Ammon's horn (tissue), 1 donor: ENCODE measurements at places on chromosomes 5 and 9.

DNA sequence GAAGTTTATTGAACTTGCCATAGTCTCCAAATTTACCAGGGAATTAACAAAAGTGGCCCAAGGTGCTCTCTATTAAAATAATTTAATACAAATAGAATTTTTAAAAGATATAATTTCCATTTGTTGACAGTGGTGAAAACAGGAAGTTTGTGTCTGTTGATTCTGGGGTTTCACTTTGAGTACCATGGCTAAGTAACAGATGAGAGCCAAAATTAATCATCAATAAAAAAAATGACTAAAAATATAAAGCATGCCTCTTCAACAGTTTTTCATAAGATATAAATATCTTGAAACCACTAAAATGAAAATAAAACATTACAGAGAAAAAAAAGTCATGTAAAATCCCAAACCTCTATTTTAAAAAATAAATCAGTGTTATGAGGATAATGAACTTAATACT, 49.8 kb downstream of the SGCD start:
- no peak for DNase-seq

DNA sequence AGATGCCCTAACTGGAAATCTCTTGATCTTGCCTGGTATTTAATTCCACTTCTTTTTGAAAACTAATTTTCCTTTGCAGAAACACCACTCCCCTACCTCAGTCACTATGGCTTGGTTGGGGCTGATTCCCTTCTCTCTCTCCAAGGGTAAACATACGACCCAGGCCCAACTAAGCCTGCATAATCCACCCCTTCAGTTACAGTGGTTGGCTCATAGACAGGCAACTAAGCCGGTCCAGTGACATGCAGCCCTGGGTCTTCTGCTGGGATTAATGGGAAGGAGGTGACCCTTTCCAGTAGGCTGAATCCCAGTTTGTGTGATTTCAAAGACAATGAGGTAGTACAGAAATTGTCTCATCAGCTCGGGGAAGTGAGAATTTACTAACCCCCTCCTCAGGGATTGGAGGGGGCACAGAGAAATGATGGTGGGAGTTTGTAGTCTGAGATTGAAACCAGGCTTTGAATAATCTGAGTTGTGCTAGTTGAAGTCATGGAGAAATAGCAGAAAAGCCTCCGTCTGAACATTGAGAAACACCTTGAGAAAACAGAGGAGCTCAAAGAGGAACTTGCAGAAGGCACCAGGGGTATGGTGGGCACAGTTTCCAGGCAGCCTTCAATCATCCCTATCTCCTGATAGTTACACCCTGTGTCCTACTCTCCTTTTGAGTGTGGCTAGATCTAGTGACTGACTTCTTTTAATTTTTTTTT, 148.9 kb downstream of the GCNT1 start:
- DNase-seq: no peak

DNA sequence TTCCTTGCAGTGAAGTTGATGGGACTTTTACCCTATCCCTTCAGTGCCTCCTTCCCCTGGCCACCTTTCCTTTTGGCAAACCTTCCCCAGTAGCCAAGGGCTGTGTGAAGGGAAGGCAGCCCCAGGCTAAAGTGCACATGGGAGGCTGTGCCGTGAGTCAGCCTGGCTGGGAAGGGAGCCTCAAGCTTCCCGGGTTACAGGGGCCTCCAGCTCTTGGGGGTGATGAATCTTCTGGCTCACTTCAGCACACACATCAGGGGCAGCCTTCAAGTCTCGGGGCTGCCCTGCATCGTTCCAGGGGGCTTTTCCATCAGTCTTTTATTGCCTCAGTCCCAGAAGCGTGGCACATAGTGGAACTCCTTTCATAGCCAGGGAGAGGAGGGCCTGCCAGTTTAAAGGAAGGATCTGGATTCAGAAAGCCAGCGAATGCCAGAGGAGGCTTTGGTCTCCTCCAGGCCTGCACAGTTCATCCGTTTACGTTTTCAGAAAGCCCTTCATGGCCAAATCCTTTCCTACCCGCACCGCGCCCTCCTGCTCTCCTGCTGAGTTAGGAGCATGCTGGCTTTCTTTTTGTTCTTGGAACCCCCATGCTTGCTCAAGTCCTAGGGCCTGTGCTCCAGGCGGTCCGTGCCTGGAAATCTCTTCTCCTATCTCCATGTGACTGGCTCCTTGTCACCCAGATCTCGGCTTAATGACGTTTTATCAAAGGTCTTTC, 134.8 kb upstream of the KLF4 start:
- DNase-seq: no peak

DNA sequence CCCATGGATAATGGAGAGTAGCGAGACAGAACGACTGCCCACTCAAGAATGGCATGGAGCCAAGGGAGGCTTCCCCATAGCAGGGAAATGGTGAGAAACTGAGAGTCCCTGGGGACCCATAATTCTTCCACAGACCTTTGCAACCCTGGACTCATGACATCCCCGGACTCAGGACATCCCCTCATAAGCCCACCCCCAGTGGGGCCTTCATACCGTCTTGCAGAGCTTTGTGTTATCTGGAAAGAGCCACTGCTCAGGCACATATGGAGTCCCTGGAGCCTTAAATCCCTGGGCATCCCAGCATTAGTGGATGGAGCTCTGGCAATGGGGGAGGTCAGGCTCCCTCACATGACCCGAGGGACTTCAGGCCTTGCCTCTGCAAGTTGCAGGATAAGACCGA, 865.4 kb upstream of the ARRDC3 start:
- DNase-seq: no peak

DNA sequence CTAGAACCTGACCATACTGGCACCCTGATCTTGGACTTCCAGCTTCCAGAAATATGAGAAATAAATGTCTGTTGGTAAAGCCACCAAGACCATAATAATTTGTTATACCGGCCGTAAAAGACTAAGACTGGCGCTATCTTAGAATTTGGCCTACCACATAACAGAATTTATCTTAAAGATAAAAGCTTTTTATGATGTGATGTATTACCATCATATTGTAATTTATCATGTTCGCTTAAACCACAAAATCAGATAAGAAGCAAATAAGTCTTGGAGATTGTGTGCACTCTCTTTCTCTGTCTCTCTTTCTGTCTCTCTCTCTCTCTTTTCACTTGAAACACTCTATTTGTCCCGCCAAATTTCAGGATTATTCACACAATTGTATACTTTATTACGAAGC, 35.6 kb downstream of the FST start:
- DNase-seq: no peak

- DNase-seq: no peak
Observed at GRCh38 chr5:130520211-130520610, 615.9 kb downstream of the CHSY3 start.

- no peak for DNase-seq
Observed at GRCh38 chr5:138711811-138712210, 41.4 kb upstream of the CTNNA1 start.

GRCh38 chr5:149302641-149303040, 31.0 kb downstream of the AFAP1L1 start:
- DNase-seq: no peak

DNA sequence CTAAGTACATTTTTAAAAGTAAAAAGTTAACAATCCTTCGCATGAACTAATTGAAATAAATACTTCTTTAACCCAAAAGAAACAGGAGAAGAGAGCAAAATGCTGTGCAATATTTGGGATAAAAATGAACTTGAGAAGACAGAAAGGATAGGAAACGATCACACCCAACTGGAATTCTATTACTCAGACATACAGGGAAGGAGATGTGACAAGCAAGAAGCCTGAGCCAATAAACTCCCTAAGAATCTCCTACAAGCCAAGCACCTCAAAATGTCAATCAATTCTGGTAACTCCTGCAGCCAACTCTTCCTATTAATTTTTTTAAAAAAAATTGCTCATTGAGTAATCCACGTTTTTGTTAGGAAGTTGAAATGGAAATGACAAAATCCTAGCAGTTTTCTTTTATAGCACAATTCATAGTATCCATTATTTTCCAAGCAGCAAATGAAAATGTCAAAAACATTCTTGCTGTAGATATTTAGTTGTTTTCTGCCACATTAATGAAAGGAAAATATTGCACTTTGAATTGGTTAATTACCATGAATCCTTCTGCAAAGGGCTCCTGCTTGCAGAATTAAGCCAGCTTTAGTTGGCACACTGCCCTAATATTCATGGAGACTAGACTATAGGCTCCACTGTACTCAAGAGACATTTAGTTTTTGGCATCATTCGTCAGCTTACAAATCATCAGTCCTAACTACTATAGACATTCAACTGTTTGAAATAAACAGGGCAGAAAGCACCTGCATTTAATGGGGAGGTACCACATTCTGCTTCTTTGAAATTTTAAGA, 89.0 kb downstream of the RFX3 start:
- DNase-seq: no peak

DNA sequence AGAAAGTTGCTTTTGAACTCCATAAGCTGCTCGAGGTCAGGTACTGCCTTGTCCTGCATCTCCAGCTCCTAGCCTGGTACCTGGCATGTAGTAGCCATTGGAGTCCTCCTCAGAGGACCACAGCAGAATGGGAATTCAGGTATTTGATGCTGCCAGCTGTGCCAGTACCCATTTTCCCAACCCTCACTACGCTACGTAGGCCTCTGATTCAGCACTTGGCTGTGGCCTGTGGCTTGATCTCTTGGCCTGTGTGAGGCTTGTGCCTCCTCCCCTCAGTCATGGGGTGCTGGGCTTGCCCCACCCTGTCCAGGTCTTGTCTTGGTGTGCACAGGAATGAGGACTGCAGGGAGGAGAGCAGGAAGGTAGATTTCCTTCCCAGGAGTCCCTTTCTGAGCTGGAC, 11.8 kb downstream of the OTULIN start:
- DNase-seq: no peak

- DNase-seq: no peak
Observed at GRCh38 chr9:109315480-109316206, 5.2 kb downstream of the EPB41L4B start.

DNA sequence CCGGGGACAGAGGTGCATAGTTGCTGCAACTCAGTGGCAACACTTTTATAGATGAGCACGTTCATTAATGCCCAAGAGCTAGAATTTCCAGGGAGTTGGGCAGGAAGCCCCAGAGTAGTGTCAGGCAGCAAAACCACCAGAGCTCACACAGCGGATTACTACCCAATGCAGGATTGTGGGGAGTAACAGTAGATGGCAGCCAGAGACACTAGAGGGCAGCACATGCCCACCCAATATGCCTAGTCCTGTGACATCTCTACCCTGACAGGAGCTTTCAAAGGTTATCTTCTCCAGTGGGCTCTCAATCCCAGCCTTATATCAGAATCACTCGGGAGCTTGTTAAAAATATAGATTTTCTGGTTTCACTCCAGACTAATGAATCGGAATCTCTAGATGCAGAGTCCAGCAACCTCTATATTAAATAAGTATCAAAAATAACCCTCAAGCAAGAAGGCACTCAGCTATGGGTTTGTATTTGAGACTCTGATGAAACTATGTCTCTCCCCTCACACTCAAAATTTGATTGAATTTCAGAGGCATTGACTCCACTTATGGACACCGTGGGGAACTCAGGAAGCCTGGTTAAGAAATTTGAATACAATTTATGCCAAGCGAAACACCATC, 58.4 kb upstream of the PHF24 start:
- DNase-seq: peak; percentile 94

GRCh38 chr9:36744678-36745077, 172.0 kb downstream of the MELK start:
- no peak for DNase-seq

- DNase-seq: no peak
Observed at GRCh38 chr5:145585443-145586148, 249.5 kb downstream of the PRELID2 start.

- peak; percentile 99 for DNase-seq
Observed at GRCh38 chr9:137025517-137025966, 2.5 kb downstream of the ABCA2 start.

DNA sequence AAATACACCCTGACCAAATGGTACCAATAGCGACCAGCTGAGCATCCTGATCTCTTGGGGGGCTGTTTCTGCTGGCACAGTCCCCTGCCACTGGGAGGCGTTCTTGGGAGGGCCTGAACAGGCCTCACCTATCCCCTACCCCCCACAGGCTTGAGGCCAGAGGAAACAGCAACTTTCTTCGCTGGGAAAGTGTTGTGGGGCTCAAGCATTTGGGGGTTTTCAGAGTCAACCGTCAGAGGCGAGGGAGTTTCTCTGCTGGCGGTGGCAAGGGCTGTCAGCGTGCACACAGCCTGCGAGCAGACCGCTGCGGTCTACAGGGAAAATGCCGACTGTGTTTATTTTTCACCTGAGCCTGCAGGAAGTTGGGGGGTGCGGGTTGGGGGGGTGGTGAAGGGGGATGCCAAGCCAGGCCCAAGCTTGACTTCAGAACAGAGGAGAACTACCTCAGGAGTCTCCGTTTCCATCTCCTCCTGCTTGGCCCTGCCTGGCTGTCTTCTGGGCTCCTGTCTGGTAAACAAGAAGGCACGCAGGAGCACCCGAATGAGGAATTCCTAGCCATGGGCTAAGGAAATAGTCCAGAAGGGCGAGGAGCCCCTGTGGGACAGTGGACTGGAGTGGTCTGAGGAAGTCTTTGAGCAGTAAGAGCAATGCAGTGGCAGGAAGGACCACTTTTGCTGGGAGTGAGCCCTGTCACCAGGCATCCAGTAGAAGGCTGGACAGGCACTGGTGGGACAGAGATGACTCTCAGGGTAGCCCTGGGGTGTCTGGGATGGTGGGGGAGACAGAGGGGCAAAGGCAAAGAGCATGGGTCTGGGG, 18.1 kb downstream of the TCF7 start:
- no peak for DNase-seq
